ENCODE measurements at places on chromosomes 7 and 10.

GRCh38 chr10:71266147-71266917, 52.7 kb upstream of the SLC29A3 start:
- DNase-seq = peak; percentile 56

GRCh38 chr10:83617692-83618545, 521.4 kb upstream of the GHITM start:
- no peak for DNase-seq

- peak; percentile 21 for DNase-seq
Observed at GRCh38 chr10:119782981-119783664, 57.3 kb downstream of the INPP5F start.

GRCh38 chr7:27164367-27165088, 809 bp downstream of the HOXA9 start:
- no peak for DNase-seq

GRCh38 chr7:43137811-43138210, 25.4 kb downstream of the HECW1 start:
- peak; percentile 31 for DNase-seq

- DNase-seq = no peak
Observed at GRCh38 chr7:55556492-55556891, 15.8 kb downstream of the VOPP1 start.

DNA sequence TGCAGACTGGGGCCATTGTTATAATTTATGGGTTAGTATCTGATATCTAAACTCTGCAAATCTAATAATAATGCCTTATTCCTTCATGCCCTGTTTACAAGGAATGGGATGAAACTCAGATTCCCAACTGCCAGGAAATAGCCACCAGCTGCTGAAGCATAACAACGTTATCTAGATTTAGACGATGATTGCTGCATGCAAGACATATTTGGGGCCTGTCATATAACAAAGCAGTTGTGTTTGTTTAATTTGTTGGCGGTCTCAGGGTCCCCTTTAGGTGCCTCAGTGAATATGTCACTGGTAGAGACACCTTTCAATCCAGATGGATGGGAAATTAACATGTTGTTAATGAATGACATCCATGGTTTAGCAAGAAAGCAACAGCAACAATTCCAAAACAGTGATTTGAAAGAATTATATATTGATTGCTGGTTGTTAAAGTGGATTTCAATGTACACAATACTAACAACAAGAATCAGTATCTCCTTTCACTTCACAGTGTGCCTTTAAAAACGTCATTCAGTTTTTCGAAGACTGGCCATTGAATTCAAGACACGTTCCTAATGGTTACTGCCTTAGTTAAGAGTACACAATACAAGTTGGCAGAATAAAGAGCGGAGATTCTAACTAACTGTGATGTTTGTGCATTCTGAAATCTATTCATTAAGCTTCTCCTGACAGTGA, 860.6 kb upstream of the CELF2 start:
- no peak for DNase-seq

GRCh38 chr7:41694495-41694894, 8.4 kb downstream of the INHBA start:
- DNase-seq = no peak

GRCh38 chr7:38306914-38307313, 33.5 kb upstream of the TARP start:
- no peak for DNase-seq
